ENCODE measurements at places on chromosomes 5 and 9. TPM values are rescaled to one million over a fixed set of nuclear protein-coding genes. Genes with fewer than 3 reads are reported as not detected.

DNA sequence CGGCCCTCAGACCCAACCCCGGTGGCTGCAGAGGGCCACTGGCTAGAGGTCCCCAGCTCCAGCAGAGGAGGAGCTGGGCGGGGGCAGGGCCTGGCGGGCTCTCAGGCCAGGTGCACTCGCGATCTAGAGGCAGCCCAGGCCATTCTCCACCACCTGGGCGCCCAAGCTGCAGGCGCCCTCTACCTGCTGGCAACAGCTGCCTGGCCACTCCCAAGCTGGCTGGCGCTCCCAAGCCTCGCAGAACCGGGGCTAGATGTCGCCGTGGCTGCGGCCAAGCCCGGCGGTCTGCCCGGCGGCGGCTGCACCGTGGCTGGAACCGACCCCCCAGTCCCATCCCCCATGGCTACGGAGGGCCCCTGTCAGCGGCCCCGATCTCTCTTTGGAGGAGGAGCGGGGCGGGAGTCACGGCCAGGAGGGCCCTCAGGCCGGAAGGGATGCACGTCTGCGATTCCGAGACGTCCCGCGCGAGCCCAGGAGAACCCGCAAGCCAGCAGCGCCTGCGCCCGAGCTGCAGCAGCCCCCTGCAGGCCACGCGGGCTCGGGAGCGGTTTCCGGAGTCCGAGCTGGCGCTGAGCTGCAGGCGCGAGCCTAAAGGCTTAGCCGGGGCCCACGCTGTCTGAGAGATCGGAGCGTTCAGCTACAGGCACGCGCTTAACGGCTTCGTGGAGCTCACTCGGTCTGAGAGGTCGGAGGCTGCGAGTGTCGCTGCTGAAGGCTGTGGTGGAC, 44.3 kb upstream of the BICD2 start:
- peak; percentile 17 for DNase-seq

- DNase-seq, result peak; percentile 12
Measured at GRCh38 chr9:133428617-133429101, 6.5 kb downstream of the ADAMTS13 start.

DNA sequence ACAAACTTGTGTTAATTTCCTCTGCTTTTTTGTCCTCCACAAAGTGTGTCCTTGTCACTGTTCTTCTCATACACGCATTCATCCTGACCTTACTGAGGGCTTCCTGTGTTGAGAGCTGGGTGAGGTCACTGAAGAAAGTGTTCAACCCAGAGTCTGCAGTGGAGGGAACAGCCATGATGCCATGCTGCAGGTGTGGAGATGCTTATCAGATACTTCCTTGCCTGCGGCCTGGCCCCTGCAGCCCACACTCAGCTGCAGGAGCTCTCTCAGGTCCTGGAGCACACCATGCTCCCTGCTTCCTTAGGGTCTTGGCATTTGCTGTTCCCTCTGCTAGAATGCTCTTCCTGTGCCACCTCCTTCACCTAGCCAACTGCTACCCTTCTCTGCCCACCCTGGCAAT, 108.1 kb upstream of the SPRY4 start:
- DNase-seq, result no peak

DNA sequence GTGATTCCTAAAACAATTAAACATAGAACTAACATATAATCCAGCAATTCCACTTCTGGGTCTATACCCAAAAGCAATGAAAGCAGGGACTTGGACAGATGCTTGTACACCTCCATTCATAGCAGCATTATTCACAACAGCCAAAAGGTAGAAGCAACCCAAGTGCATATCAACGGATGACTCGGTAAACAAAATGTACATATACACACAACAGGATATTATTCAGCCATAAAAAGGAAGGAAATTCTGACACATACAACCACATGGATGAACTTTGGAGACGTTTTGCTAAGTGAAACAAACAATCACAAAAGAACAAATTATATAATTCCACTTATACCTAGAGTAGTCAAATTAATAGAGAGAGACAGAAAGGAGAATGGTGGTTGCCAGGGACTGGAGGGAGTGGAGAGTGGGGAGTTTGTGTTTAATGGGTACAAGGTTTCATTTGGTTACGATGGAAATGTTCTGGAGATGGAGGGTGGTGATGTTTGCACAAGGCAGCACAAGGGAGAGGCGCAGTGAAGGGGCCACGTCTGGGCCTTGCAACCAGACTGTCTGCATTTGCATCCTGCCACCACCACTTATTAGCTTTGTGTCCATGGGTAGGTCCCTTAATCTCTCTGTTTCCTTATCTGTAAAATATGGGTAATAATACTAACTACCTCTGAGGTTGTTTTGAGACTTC, 36.3 kb upstream of the RLN1 start:
- no peak for DNase-seq

DNA sequence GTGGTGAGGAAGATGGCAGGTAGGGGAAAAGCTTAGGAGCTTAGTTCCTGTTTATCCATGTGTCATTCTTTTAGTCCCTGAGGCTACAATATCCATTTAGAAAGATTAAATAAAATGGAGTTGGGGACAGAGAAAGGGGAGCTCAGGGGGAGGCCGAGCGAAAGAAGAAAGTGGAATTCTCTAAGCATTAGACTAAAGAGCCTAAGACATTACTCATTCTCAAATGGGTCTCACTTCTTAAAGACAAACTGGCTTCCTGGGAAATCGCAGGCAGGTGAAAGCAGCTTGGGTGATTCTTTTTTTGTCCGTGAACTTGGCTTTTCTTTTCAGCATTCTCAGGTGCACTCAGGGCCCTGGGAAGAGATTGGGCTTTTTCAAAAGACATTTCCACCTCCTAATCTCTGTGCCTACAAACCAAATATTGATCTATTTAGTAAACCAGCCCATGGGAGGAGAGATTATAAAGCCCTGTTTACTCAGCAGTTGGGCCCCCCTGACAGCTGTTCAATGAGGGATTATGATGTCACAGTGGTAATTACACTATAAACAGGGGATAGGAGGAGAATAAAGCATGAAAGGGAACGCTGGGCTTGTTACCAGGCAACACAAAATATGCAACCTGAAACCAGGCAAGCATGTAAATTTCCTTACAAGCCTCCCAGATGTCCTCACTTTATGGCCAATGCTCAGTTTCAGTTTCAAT, 584.0 kb downstream of the ACTL7B start:
- DNase-seq, result peak; percentile 29

Gene DMRT3
- not detected for total RNA-seq

Gene NUTM2G
- not detected for total RNA-seq

Gene CARD9
- total RNA-seq, result 7.4 TPM
